ENCODE measurements at places on chromosomes 2 and 18.

GRCh38 chr2:226320076-226320948 lies 479.3 kb downstream of the IRS1 start:
- no peaks in the 10 kb centered on the region for H3K27me3 ChIP-seq
- no peak for DNase-seq
- no peak overlapping the region for H3K4me3 ChIP-seq
- no peaks in the 10 kb centered on the region for H3K4me1 ChIP-seq
- no peaks in the 10 kb centered on the region for H3K36me3 ChIP-seq

DNA sequence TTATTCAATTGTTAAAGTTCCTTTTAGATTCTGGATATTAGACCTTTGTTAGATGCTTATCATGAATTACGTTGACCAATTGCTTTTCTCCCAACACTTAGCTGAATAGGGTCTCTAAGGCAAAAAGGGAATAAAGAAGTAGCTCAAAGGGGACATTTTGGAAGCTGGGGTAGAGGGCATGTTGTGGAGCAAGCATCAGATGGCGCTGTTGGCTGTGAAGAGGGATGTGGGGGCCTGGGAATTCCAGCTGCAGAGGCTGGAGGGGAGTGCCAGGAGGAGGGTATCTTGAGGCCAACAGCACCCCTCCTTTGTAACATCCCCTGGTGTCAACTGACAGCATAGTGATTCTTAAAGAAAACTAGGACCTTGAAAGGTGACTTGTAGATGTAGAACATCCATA lies 198.2 kb downstream of the ADCYAP1 start:
- DNase-seq, result no peak
- no peaks in the 10 kb centered on the region for H3K27me3 ChIP-seq
- no peaks in the 10 kb centered on the region for H3K4me1 ChIP-seq

DNA sequence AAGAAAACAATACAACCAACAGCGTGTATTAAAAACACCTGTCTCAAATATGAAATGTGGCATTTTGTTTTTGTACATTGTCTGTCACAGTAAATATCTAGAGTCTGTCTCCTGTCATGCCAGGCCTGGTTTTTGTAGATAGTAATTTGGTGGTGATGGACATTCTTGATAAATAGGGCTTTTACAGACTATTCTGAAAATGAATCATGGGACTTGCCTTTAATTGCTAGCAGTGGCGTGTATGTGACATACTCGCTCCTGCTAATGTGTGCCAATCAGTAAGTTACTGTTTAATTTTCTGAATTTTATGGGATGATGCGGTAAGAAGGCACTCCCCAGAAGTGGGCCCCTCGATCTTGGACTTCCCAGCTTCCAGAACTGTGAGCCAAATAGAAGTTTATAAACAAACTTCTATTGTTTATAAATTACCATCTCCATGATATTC lies 83.7 kb downstream of the TANC1 start:
- H3K27ac ChIP-seq, result no peak overlapping the region
- no peaks in the 10 kb centered on the region for H3K27me3 ChIP-seq
- H3K4me3 ChIP-seq, result no peak overlapping the region

GRCh38 chr2:231191896-231192872 lies 6.2 kb upstream of the ARMC9 start:
- H3K36me3 ChIP-seq, result no peaks in the 10 kb centered on the region
- no peak overlapping the region for H3K4me3 ChIP-seq
- H3K4me1 ChIP-seq, result no peaks in the 10 kb centered on the region

GRCh38 chr2:240996161-240996833 lies 2.1 kb upstream of the SNED1 start:
- DNase-seq, result no peak
- H3K27me3 ChIP-seq, result peaks cover 19% of the 10 kb centered on the region
- H3K27ac ChIP-seq, result no peak overlapping the region
- H3K4me3 ChIP-seq, result no peak overlapping the region
- no peaks in the 10 kb centered on the region for H3K36me3 ChIP-seq

DNA sequence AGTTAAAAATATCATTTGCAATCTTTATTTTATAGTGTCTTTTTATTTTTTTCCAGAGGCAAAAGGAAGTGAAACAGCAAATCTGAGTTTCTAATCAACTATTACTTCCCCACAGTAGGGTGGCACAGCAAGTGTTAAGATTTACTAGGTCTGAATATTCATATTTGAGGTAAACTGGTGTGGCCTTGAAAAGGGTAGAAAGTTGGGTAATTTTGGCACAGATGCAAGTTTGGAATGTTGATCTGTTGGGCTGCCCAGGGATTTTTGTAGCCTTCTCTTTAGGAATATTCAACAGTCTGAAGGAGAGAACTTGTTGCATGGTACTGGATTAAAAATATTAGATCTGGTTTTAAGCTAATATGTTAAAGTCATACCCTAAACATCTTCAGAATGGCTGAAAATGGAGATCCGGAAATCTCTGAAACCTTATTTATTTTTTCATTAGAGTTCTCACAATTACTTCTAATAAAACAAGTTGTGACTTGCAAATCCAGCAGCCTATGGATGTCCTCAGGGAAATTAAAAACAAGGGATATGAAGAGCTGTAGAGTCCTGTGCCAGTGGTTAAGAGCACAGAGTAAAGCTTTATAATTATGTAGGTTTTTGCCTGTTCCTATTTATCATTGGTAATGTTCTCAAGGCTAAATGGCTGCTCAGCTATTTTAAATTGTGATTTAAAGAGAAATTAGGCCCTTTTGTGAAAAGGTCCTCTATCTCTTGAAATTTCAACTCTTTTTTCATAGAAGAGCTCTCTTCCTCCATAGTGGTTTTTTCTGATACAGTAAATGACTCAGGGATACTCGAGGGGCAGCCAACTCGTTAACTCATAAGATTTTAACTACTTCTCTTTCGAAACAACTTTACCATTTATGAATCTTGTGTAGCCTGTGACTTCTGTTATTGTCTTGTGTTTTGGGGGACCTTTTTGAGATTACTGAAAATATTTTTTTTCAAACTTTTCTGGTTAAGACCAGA lies 11.0 kb downstream of the TANK start:
- no peak overlapping the region for H3K4me3 ChIP-seq
- DNase-seq, result no peak
- H3K27me3 ChIP-seq, result no peaks in the 10 kb centered on the region
- H3K27ac ChIP-seq, result no peak overlapping the region

Data from PC-9 (cell line).